T-helper 17 cell (primary cell): ENCODE measurements at places on chromosomes 3 and 15.

- DNase-seq, result no peak
Measured at GRCh38 chr15:85407421-85408269, 27.2 kb downstream of the AKAP13 start.

DNA sequence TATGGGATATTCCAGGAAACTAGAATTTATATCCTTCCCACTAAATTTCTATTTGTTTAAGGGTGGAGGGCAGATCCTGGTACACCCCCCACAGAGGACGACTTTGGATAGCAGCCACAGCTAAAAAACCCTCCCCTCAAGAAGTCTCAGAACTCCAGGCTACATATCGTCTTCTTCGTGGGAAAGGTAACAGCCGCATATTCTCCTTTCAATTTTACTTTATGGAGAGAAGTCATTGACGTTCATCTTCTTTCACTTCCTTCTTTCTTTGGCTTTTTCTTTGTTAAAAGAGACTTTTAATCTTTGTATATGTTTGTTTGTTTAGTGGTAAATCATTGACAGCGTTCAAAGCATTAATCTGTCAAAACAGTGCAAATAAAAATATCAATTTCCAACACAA lies 36.3 kb downstream of the TRIP4 start:
- DNase-seq, result no peak

GRCh38 chr3:118729546-118729945 lies 305.1 kb downstream of the IGSF11 start:
- DNase-seq, result no peak

- DNase-seq, result peak; percentile 43
Measured at GRCh38 chr3:134473868-134474546, 11.8 kb downstream of the ANAPC13 start.

DNA sequence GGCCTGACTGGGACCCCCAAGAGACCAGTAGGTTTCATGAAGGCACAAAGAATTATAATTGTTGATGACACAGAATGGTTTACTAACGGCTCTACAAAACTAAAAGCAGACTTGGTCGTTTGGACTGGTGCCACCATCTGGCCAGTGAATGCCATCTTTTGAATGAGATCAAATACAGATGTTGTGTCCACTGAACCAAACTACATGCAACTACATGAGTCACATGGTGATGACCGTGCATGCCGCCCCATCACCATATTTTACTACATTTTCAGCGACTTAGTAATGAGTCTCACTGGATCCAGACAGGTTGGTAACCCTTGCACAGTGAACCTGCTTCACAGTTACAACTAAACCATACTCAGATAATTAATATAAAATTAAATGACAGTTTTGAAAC lies 803.3 kb downstream of the DIPK2A start:
- no peak for DNase-seq

- no peak for DNase-seq
Measured at GRCh38 chr3:120443626-120444123, 7.1 kb downstream of the FSTL1 start.

- no peak for DNase-seq
Measured at GRCh38 chr3:144491333-144491732, 519.7 kb downstream of the DIPK2A start.

DNA sequence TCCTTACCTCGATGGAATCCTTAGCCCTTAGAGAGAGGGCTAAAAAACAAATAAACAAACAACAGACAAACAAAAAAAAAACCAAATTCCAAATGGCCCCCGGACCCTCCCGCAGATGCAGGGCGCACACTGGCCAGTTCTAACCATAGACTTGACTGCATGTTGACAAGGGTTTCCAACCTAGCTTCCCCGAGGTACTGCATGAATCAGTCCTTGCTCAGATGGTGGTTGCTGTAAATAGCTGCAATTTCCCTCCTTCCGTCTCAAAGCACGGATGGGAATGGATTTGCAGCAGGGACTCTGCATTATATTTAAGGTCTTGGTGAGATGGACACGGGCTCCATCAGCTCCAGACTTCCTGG lies 162.8 kb downstream of the CD47 start:
- no peak for DNase-seq

DNA sequence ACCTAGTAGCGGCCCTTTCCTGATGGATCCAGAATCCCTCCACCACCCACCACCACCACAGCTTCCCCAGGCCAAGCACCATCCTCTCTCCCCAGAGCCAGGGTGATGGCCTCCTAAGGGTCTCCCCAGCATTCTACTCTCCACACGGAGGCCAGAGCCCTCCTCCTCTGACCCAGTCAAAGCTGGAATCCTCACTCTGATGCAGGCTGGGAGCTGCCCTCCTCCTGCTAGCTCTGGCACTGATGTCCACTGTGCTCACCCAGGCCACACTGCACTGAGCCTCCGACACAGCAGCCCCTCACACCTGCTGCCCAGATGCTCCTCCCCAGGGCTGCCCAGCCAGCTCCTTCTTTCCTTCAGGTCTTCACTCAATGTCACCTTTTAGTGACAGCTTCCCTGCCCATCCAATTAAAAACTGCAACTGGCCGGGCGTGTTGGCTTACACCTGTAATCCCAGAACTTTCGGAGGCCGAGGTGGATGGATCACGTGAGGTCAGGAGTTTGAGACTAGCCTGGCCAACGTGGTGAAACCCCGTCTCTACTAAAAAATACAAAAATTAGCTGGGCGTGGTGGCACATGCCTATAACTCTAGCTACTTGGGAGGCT lies 21.0 kb downstream of the XXYLT1 start:
- DNase-seq, result no peak

DNA sequence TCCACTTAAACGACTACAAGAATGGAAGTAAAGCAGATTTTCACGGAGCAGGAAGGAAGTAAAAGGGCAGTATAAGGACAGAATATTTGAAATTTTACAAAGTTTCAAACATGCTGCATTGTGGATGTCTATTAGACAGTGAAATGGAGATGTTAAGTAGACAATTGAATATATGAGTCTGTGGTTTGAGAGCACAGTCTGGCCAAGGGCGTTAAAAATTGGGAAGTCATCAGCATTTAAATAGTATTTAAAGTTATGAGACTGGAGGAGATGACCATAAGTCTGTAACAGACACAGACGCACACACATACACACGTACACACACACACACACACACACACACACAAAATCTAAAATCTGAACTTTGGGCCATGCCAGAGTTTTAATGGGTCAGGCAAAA lies 935.9 kb downstream of the EPHA3 start:
- DNase-seq, result no peak

GRCh38 chr3:79491029-79491641 lies 276.7 kb downstream of the ROBO1 start:
- no peak for DNase-seq

- DNase-seq, result no peak
Measured at GRCh38 chr15:81418891-81419290, 44.9 kb upstream of the TMC3 start.

GRCh38 chr15:58081456-58081855 lies 15.9 kb upstream of the ALDH1A2 start:
- DNase-seq, result no peak
